Mesothelial cell of epicardium (in vitro differentiated cells): ENCODE measurements at places on chromosomes 13 and 19. TPM values are rescaled to one million over a fixed set of nuclear protein-coding genes. Genes with fewer than 3 reads are reported as not detected.

Gene KLK1
- 0.27 to 0.40 TPM in 2 of 3 replicates, not detected in the other for total RNA-seq

Gene SLC1A6
- total RNA-seq, result 0.38 to 1.1 TPM (median 0.42 TPM) in 3 replicates

Gene LAIR1
- 0.53 to 0.92 TPM (median 0.75 TPM) in 3 replicates for total RNA-seq

Gene C13orf42
- total RNA-seq, result not detected in 3 replicates

Gene CATSPERD
- not detected in 3 replicates for total RNA-seq

Gene CACTIN
- total RNA-seq, result 36.6 to 39.2 TPM (median 37.3 TPM) in 3 replicates

Gene POLD1
- total RNA-seq, result 58.4 to 60.6 TPM (median 60.3 TPM) in 3 replicates

Gene FCAR
- not detected in 3 replicates for total RNA-seq

Gene RYR1
- total RNA-seq, result 0.20 to 0.49 TPM (median 0.27 TPM) in 3 replicates

Gene ZNF575
- total RNA-seq, result 2.3 to 2.8 TPM (median 2.6 TPM) in 3 replicates

Gene TMEM221
- total RNA-seq, result 4.8 to 6.0 TPM (median 5.1 TPM) in 3 replicates

Gene ZGLP1
- 12.8 to 14.9 TPM (median 13.5 TPM) in 3 replicates for total RNA-seq

Gene CBY2
- not detected in 3 replicates for total RNA-seq

Gene SLITRK6
- 14.7 to 16.9 TPM (median 16.0 TPM) in 3 replicates for total RNA-seq

Gene PPP1R15A
- total RNA-seq, result 158 to 170 TPM (median 158 TPM) in 3 replicates

Gene FBXO17
- total RNA-seq, result 72.7 to 77.3 TPM (median 72.8 TPM) in 3 replicates

Gene TMEM255B
- total RNA-seq, result 1.1 to 1.7 TPM (median 1.6 TPM) in 3 replicates

Gene IGFLR1
- total RNA-seq, result 2.7 to 3.2 TPM (median 2.8 TPM) in 3 replicates

Gene ACER1
- total RNA-seq, result 0.16 TPM in 1 of 3 replicates, not detected in the others

Gene SHD
- total RNA-seq, result 3.2 to 4.8 TPM (median 4.0 TPM) in 3 replicates

Gene PTH2
- not detected in 3 replicates for total RNA-seq

Gene OXGR1
- 0.18 to 0.38 TPM (median 0.35 TPM) in 3 replicates for total RNA-seq

Gene NDUFA13
- 338 to 343 TPM (median 342 TPM) in 3 replicates for total RNA-seq

Gene GTF2F1
- total RNA-seq, result 67.4 to 73.8 TPM (median 68.3 TPM) in 3 replicates

Gene NLRP7
- 0.07 to 0.09 TPM in 2 of 3 replicates, not detected in the other for total RNA-seq

Gene ENOX1
- total RNA-seq, result 2.5 to 3.0 TPM (median 3.0 TPM) in 3 replicates

Gene UPK1A
- 1.8 to 2.3 TPM (median 2.0 TPM) in 3 replicates for total RNA-seq
